Coronary artery (tissue), 2 donors: ENCODE measurements at places on chromosomes 5 and 9.

DNA sequence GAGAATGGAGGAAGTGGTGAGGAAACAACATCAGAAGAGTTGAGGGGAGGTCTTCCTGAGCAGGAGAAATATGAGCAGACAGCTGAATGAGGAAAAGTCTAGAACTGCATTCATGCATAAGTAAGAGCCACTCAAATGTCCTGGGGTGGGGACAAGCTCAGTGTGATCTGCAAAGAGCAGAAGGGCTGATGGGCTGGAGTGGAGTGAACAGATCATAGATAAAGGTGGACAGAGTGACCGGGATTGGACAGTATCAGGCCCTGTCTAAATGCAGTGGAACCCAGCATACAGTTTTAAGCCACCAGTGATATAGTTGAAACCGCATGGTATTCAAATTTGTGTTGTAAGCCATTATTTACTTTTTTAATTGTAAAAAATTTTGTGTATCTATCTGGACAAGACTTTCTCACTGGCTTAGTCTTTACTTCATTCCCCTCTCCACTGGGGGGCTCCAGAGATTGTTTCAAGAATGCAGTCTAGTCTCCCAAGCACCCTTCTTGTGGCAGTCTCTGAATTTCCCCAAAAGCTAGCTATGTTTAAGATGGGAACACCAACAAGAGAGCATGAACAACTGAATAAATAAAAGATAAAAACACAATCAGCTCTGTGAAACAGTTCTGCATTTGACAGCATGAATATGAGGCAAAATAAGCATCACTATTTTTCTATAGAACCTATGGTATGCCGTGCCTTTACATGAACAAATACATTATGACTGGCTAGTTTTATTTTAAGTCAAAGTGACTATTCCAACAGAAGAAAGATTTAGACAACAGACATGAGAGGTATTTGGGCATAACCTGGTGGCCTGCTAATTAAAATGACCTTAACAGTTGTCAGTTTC lies 10.7 kb upstream of the STK32A start:
- no peak for DNase-seq

DNA sequence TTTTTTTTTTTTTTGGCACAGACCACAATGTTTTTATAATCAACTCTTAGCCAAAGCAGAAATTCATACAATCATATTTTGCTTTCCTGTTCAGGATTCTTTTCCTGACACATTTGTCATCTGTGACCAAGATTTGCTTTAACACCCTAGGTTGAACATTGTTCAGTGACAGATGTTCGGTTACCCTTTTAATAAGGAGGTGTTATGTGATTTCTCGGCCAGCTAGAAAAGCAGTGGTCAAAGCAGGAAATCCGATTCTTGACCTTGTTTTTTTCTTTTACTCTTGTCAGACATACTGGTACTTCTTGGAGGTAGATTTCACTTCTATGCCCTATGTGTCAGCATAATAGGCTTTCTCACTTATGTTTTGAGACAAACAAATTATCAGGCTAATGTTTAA lies 335.3 kb upstream of the ACTBL2 start:
- DNase-seq: no peak

DNA sequence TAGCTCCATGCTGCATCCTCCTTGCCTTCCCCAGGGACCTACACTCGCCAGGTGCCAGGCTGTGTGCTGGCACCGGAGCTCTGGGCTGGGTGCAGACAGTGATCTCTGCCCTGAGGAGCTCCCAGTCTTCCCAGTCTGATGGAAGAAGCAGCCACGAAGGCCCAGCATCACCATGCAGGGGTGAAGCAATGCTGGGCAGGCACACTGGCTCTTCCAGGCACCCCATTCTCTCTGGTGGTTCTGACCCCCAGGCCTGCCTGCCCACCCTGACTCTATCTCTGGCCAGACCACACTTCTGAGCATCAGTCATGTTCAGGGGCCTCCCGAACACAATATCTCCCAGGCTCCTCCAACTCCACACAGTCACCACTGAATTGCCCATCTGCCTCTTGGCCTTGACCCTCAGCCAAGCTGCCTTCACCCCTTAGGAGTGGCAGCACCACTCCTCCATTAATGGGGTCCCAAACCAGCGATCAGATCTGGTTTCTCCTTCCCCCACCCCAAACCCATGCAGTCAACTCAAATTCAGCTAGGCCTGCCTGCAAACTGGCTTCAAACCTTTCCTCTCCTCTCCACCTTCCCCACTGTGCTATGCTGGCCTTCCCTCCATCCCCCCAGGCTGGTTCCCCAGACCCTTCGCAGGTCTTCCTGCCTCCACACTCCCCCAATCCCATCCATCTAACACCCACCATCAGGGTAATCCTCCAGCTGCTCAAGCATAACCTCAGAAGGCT lies 102.7 kb upstream of the MVB12B start:
- DNase-seq: no peak

GRCh38 chr5:158368686-158369085 lies 509.7 kb upstream of the CLINT1 start:
- no peak for DNase-seq
